Type B pancreatic cell (in vitro differentiated cells): ENCODE measurements at places on chromosomes 3 and 15.

DNA sequence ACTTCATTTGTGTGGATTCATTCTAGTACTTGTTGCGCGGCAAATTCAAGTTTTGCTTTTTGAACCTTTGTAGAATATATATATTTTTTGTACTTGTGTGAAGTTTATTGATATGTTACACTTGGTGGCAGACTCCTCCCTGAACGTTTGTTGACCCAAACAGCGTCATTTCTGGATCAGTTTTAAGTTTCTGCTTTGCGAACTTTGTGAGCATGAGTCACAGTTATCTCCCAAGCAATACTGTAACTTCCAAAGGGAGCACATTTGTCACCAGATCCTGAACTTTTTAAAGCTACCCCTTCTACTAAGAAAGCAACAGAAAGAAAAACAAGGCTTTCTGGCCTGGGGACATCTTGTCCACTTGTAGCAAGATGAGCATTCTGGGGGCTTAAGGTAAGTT, 74.8 kb upstream of the CACNA2D3 start:
- H3K4me3 ChIP-seq = no peak overlapping the region
- H3K27ac ChIP-seq = no peak overlapping the region
- no peak for DNase-seq
- H3K4me1 ChIP-seq = peaks cover 23% of the 10 kb centered on the region
- no peaks in the 10 kb centered on the region for H3K36me3 ChIP-seq

DNA sequence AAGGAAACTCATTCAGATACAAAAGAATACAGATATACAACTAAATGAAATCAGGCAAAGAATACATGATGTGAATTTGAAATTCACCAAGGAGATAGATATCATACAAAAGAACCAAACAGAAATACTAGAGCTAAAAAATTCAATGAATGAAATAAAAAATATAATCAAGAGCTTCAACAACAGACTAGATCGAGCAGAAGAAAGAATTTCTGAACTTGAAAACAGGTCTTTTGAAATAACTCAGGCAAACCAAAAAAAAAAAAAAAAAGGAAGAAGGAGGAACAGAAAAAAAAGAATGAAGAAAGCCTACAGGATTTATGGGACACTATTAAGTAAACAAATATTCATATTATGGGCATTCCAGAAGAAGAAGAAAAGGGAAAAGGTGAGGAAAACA, 137.8 kb downstream of the DMXL2 start:
- H3K4me3 ChIP-seq = no peak overlapping the region
- no peaks in the 10 kb centered on the region for H3K27me3 ChIP-seq
- peaks cover 32% of the 10 kb centered on the region for H3K36me3 ChIP-seq
- no peaks in the 10 kb centered on the region for H3K4me1 ChIP-seq

DNA sequence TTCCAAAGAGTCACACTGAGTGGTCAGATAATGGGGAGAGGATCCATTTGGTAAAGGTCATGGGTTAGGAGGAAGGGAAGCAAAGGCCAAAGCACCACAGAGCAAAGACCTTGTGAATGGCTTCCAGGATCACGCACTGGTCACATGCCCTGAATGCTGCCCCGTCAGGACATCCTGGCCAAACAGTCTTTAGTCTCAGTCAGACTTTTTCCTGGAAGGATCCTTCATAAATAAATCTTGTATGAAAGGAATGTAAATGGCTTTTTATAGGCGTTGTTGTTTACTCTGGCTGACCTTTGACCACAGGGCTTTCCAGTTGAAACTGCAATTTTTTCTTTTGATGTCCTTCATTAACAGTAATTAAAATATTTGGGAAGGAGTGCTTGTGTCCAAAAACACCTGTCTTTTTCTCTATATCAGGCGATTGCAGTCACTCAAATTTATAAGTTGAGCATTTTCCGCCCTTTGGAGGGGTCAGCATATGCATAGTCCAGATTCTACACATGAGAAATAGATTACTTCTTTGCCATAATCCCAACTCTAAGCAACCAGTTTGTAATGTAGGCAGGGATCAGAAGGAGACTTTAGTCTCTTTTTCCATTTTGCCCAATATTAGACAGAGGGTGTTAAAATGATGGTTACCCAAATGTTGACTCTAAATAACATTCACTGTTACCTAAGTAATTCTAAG, 48.4 kb downstream of the CHAC1 start:
- DNase-seq = no peak
- no peaks in the 10 kb centered on the region for H3K27me3 ChIP-seq
- peaks cover 17% of the 10 kb centered on the region for H3K36me3 ChIP-seq
- no peak overlapping the region for H3K4me3 ChIP-seq
- H3K4me1 ChIP-seq = no peaks in the 10 kb centered on the region

- H3K27me3 ChIP-seq = peaks cover 10% of the 10 kb centered on the region
- DNase-seq = no peak
- H3K27ac ChIP-seq = no peak overlapping the region
- H3K4me3 ChIP-seq = no peak overlapping the region
Measured at GRCh38 chr3:11950576-11950975, 53.6 kb upstream of the SYN2 start.

DNA sequence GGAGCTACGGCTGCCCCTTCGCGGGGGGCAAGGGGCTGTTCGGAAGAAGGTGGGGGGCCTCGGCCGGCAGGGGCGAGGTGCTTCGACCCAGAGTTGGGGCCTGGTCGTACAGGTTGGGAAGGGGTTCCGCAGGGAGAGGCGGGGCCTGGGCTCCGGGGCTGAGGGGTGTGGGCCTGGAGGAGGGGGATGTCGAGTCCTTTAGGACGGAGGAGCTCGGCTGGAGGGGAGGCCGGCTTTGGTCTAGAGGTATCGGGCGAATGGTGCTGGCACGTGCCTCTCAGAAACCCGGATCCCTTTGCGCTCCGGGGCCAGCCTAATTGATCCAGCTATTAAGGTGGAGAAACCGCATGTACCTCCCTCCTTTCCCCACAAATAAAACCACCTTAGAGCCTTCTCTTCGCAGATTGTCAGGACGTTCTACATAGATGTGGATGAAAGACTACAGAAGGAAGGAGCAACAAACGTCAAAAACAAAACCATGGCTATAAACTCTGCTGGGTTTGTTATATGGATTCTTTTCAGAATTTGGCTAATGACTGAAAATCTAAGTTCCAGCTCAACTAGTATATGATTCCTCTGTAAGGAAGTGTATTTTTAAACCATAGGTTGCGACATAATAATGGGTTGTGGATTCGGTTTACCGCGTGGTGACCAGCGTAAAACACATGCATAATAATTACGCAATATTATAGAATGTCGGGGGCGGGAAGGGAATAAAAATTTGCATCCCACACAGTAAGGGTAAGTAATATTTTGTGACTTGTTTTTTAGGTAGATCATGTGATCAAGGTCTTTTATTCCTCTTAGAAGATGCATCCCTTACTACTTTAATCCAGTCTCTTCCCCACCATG, 644 bp upstream of the NGLY1 start:
- H3K27ac ChIP-seq = peak overlapping the region; percentile 76
- DNase-seq = peak; percentile 79
- peak overlapping the region; percentile 88 for H3K4me3 ChIP-seq
- no peaks in the 10 kb centered on the region for H3K27me3 ChIP-seq

DNA sequence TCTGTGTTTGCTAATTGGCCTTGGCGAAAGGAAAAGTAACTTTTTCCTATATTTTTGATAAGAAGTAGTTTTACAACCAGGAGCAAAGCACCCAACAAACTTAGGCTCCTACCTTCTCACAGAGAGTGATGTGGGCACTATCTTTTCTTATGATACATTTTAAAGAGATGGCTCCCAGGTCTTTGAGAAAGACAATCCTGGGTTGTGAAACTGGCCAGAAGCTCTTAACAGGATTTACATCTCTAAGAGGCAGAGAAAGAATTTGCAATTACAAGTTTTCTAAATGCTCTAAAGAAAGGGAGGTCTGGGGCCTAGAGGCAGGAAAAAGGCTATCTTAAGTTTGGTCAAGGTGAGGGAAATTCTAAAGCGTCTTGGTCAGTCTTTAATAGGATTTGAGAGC, 609.7 kb downstream of the VGLL3 start:
- no peak overlapping the region for H3K4me3 ChIP-seq
- DNase-seq = no peak
- no peak overlapping the region for H3K27ac ChIP-seq
- H3K4me1 ChIP-seq = no peaks in the 10 kb centered on the region
- no peaks in the 10 kb centered on the region for H3K36me3 ChIP-seq
- no peaks in the 10 kb centered on the region for H3K27me3 ChIP-seq

DNA sequence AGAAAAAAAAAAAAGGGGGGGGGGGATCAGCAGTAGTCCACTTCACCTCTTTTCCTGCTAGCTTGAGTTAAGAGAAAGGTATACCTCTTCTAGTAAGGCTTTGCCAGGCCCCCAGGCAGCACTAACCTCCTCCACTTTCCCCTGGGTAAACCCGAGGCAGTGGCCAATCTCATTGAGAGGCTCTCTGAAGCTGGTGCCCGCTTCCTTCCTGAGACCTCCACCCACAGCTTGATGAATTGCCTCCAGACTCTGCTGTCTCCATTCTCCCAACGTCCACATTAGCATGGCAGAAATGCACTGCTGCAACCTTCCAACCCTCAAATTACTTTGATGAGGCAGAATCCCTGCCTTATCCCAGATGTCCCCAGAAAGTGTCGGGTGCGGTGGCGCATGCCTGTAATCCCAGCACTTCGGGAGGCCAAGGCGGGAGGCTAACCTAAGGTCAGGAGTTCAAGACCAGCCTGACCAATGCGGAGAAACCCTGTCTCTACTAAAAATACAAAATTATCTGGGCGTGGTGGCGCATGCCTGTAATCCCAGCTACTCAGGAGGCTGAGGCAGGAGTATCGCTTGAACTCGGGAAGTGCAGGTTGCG, 15.3 kb downstream of the RLBP1 start:
- peaks cover 5% of the 10 kb centered on the region for H3K27me3 ChIP-seq
- H3K36me3 ChIP-seq = peaks cover 3% of the 10 kb centered on the region
- H3K4me1 ChIP-seq = peaks cover 6% of the 10 kb centered on the region
- no peak for DNase-seq
- no peak overlapping the region for H3K27ac ChIP-seq

DNA sequence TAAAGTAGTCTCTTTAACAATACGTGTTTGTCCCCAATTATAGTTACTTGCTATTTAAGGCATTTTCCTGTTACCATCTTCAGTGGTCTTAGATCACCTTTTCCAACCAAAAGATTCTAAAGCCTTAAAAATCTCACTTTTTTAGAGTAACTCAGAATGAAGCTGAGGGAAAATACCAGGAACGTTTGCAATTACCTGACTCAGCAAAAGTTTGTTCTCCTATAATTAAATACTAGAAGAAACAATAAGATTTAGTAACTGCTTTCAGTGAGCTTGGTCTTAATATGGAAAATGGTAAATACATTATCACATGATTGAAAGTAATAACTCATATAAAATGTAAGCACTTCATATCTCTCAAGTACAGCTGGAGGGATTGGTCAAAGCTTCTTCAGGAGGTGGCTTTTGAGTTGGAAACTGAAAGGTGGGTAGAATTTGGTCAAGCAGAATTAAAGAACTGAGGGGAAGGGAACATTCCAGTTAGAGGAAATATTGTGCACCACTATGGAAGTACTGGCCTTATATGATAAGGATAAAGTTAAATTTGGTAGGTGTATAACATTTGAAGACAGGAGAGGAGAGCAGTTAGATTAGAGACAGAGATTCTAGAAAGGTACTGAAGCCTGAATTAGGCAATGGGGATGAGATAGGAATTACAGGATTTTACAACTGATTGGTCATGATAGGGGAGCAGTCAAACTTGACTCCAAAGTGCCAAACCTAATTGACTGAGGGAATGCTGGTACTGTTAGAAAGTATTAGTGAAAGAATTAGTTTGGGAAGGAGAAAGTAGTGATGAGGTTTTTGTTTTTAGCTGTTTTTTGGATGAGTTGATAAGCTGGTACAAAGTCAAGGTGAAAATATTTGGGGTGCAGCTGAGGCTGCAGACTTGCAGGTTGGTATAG, 21.9 kb downstream of the TSC22D2 start:
- H3K4me1 ChIP-seq = peaks cover 27% of the 10 kb centered on the region
- H3K36me3 ChIP-seq = peaks cover 46% of the 10 kb centered on the region
- H3K27ac ChIP-seq = peak overlapping the region; percentile 7
- no peak for DNase-seq
- H3K4me3 ChIP-seq = peak overlapping the region; percentile 5

DNA sequence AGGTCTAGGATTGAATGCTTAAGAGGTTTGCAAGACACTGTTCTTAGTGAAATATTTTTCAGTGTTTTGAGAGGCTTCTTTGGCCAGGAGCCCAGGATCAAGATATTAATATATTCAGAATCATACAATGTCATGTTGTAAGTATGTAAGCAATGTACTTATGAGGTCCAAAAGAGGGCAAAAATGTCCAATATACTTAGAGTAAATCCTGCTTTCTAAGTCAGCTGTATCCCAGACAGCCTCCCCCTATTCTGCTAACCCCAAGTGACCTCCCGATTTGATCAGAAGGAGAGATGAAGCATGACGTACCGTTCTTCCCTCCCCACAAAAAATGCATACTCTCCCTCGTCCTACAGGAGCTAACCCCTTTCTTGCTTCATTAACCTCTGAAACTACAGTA, 70.9 kb downstream of the CHAC1 start:
- no peaks in the 10 kb centered on the region for H3K27me3 ChIP-seq
- H3K36me3 ChIP-seq = peaks cover 14% of the 10 kb centered on the region
- no peak for DNase-seq
- peaks cover 4% of the 10 kb centered on the region for H3K4me1 ChIP-seq
- H3K27ac ChIP-seq = no peak overlapping the region

DNA sequence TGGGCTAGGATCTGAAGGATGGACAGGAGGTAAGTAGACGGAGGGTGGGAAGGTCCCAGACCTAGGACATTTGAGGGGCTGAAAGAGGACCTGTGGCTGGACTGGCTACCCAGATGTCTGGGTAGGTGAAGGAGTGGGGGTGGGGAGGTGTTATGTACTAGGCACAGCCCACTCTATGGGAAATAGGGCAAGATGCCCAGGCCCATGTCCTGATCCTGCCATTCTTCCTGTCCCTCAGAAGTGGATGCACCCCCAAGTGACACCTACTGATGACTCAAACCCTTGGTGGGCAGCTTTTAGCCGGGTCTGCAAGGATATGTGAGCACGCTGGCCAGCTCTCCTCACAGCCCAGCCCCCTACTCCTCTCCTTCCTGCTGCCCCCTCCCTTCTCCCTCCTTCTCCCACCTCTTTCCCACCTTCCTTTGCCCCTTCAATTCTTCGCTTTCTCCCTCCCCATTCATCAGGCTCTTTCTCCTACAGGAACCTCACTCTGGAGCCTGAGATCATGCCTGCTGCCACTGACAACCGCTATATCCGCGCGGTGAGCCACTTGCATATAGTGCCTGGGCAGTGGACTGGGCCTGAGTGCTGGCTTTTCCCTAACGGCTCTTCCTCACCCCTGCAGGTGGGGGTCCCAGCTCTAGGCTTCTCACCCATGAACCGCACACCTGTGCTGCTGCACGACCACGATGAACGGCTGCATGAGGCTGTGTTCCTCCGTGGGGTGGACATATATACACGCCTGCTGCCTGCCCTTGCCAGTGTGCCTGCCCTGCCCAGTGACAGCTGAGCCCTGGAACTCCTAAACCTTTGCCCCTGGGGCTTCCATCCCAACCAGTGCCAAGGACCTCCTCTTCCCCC, 5.2 kb downstream of the ACY1 start:
- H3K27me3 ChIP-seq = no peaks in the 10 kb centered on the region
- peak overlapping the region; percentile 63 for H3K27ac ChIP-seq
- H3K4me3 ChIP-seq = no peak overlapping the region
- H3K4me1 ChIP-seq = peaks cover 8% of the 10 kb centered on the region
- H3K36me3 ChIP-seq = peaks cover 4% of the 10 kb centered on the region

- H3K36me3 ChIP-seq = peaks cover 4% of the 10 kb centered on the region
- DNase-seq = no peak
- H3K27ac ChIP-seq = no peak overlapping the region
- H3K4me1 ChIP-seq = peaks cover 10% of the 10 kb centered on the region
- H3K27me3 ChIP-seq = no peaks in the 10 kb centered on the region
Measured at GRCh38 chr15:95684693-95685115, 645.8 kb upstream of the NR2F2 start.
